ENCODE measurements at places on chromosomes 7 and 10.

DNA sequence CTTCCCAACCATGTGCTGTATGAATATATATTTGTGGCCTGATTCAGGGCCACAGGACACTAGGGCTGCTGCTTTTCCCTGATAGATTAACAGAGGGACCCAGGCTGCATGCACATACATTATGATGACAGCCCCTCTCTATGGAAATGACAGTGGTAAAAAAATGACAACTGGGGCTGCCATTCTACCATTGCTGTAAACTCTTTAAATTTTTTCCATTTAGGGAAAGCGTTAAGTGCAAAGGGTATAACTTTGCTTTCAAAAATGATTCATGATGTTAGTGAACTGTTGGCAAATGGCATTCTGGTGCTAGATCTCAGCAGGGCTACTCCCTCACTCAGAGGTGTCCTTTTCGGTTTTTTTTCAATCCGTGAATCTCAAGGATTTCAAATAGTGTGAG is 4.2 kb downstream of the CTBP2 start:
- DNase-seq: no peak

DNA sequence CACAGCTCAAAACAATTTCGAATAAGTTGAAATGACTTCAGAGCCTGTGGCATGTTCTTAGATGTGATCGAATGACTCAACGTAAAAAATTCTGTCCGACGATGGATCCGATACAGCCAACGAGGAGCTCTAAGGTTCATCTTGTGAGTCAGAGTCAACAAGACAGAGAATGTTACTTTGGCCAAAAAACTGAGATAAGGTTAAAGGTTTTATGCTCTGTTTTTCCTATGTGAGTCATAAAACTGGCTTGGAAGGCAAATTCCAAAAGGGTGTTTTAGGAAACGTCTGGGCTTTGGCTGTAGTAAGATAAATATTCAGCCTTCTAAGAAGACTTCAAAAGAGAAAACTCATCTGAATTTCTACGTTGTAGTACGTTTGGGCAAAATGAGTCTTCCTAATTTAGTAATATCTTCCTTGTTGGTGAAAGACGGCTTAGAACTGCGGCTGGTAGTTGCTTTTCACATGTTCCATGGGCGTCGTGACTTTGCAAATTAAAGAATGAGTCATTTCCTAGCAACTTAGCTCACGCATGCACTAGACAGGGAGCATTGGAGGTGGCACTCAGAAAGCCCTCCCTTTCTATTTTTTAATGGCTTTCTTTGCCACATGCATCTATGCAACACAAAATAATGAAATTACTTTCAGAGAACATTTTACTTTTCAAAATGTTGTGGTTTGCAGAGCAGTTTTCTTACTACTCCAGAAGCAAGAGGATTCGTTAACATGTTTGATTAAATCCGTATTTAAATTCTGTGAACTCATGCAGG is 28.2 kb downstream of the PFKP start:
- peak; percentile 17 for DNase-seq

GRCh38 chr7:31729195-31729804 is 42.3 kb downstream of the PPP1R17 start:
- DNase-seq: no peak

DNA sequence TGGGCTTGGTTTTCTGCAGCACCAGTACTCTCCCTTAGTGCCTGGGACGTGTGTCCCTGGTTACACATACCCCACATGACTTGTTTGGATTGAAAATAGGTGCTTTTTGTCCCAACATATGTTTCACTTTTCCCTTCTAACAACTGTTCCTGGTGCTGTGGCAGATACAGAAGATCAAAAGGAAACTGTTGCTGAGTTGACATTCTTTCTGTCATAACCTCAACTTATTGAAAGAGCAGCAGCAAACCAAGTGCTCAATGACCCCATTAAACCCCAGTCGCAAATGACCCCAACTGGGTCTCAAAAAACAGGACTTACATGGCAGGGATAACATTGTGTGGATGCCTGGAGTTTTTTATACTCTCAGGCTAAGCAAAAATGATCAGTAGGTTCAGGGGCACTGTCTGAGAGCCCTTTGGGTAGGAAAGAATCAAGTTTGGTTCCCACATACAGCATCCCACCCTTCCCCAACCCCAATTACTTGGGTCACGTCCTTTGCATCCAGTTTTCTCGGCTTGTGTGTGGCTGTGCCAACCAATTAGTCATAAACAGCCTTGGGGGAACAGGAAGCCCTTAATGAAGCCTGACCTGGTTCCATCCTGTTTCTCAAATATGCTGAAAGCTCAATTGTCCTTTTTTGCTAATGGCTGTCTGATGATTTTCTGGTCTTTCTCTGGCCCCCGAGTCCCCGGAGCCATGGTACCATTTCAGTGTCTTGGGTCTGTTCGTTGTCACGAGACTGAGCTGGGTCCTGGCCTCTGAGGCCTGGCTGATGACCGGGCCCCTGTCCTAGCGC is 4.9 kb downstream of the HKDC1 start:
- no peak for DNase-seq

DNA sequence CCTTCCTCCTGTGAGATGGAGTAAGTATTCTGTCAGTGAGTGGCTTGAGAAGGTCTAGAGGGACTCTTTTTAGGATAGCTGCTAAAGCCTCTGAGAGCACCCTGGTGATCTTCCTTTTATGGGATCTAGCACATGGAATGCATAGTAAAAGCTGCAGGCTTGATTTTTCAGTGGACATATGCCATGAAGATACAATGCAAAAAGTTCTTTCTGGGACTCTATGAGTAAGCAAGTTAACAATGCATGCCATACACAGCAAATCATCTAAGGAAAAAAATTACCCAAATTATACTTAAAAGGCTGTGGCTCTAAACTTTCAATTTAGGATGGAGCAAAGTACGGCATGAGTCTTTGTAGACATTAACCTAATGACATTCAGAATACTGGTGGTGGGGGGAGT is 154.5 kb downstream of the SGMS1 start:
- no peak for DNase-seq

GRCh38 chr7:91287371-91288084 is 23.3 kb downstream of the FZD1 start:
- DNase-seq: no peak

GRCh38 chr7:127758105-127758504 is 106.1 kb downstream of the SND1 start:
- DNase-seq: no peak

DNA sequence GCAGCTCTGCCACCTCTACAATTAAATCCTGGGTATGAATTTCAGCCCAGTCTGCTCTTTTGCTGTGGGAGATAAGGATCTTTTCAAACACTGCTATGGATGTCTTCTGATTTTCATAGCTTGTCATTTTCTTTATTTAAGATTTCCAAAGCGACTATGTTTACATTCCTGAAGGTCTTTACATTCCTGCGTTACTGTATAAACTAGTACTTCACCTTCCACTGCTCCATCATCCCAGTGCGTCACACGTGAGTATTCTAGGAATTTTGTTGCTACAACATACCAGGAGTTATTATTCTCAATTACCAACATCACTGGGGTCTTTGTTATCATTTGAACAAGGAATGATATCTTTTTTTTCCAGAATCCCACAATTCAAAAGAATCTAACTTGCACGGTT is 944.7 kb downstream of the SORCS3 start:
- no peak for DNase-seq

GRCh38 chr10:32163071-32163761 is 107.0 kb upstream of the KIF5B start:
- DNase-seq: no peak

DNA sequence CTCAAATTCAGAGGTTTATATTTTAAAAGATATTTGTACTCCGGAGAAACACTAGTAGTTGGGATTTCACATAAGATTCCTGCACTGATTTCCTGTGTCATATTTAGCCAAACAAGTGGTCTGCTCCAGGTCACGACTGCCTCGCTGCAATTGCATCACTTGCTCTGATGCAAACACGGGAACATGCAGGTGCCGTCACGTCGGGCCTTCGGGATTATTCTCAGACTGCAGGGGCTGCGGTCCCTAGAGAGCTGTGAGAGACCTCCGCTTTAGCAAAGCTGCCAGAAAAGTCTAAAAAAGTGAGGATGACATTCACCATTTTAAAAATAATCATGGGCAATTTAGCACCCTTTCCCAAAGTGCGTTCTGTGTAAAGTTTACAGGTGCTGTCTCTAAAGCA is 93.5 kb upstream of the DDC start:
- no peak for DNase-seq

DNA sequence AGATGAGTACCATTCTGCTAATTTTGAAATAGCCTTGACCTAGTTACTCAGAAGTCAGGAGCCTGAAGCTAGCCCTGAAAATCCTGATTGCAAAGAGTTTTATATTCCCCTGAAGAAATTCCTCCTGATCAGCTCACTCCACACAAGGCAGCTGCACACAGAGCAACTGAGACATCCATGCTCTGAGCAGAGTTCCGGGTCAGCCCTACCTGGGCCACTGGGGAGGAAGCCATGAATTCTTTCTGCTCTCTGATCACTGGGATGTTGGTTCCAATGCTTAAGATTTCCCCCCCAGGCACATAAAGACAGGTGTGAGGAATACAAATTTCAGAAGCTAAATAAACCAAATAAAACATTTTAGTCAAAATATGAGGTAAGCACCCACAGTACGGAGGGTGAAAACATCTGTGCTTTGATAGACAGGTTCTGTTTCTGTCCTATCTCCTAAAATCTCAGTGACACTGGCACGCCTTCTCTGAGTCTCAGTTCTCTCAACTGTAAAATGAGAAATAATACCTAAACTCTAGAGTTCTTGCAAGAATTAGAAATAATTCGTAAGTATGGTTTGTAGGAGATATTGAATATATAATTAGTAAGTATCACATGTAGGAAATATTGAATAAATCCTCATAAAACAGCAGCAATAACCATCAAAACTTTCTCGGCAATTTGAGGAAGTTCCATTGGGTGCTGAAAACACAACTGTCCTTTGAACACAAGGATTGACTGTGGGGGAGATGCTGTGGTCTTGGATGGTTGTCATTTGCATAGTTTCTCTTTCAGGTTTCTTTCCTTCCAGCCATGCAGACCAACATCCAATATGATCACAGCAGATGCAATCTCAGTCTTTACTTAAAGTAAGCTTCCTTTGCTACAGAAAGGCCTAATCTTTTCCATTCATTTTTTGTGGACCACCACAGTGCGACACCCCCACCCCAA is 133.0 kb upstream of the TNS3 start:
- DNase-seq: no peak

DNA sequence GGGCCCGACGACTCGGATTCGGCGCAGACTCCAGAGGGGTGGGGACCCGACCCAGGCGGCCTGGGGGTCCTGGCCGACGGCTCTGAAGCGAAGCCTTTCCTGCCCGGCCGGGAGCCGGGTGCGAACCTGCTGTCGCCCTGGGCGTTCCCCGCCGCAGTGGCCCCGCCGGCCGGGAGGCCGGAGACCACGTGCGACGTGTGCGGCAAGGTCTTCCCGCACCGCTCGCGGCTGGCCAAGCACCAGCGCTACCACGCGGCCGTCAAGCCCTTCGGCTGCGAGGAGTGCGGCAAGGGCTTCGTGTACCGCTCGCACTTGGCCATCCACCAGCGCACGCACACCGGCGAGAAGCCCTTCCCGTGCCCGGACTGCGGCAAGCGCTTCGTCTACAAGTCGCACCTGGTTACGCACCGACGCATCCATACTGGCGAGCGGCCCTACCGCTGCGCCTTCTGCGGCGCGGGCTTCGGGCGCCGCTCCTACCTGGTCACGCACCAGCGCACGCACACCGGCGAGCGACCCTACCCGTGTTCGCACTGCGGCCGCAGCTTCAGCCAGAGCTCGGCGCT is 15.4 kb downstream of the ZNF316 start:
- DNase-seq: no peak

- DNase-seq: no peak
Observed at GRCh38 chr7:88201305-88201704, 18.5 kb downstream of the SRI start.

DNA sequence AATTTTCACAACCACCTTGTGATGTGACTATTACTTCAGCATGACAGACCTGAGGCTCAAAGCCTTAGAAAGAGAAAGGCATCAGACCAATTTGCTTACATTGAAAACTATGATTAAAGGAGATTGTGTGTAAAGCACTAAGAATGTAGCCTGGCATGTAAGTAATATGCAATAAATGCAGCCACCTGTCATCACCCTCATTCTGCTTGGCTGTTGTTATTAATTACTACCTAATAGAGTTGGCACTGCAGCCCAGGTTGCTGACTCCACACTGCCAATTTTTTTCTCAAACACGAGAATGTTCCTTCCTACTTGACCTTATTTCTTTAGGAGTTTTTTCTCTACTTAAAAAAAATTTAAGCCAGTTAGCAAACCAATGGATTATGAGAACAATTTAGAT is 61.2 kb upstream of the NPVF start:
- DNase-seq: no peak

DNA sequence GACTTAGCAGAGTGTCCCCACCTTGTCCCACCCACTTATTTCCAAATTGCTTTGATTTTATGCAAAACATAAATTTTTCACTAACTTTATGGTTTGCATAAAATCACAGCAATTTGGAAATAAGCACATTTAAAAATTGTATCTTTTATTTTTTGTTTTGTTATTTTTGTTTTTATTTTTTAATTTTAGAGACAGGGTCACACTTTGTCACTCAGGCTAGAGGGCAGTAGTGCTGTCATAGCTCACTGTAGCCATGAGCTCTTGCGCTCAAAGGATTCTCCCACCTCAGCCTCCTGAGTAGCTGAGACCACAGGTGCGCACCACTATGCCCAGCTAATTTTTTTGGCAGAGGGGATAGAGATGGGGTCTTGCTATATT is 43.2 kb downstream of the APBB1IP start:
- no peak for DNase-seq

Measured in stimulated activated CD8-positive, alpha-beta memory T cell treated with anti-CD3 and anti-CD28 coated beads, Interleukin-2, amount 100 ng/mL, for 1 hour (primary cell).